ENCODE measurements at places on chromosomes 4 and X. TPM values are rescaled to one million over a fixed set of nuclear protein-coding genes. Genes with fewer than 3 reads are reported as not detected.

DNA sequence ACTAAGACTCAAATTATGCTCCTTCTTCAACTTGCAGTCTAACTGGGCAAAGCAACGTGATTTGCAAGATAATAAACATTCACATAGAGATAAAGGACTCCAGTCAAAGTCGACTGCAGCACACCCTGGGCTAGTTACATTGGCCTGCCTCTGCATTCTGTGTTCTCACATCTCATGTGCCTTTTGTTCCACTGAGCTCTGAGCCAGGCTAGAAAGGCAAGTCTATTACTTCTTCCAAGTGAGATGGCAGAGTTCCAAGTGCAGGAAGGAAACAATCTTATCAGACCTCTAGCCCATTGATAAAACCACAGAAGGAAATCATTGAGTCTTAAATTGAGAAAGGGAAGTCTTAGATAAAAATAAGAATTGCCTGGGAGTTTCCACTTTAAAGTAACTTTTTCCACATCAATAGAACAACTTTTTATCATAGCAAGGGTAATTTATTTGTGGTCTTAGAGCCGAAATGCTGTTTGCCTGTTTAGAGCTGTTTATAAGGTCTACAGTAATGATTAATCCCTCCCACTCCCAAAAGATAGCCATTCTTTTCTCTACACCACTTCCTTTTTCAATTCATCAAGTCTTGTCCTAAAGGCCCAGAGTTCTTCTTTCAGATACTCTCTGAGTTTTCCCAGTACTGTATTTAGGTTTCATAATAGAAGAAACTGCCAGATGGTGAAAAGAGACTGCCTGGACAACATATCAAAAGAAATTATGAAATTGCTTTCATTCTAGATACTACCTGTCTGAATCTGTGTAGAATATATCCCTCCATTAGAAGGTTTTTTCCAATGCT lies 200.2 kb downstream of the GUCY2F start:
- DNase-seq, result no peak

The ARHGAP6 gene
- 2.3 TPM for polyA plus RNA-seq

The SERTM2 gene
- polyA plus RNA-seq, result not detected

- DNase-seq, result no peak
Measured at GRCh38 chrX:13261348-13261747, 58.5 kb downstream of the ATXN3L start.

GRCh38 chr4:106201373-106201772 lies 114.6 kb downstream of the TBCK start:
- no peak for DNase-seq

- DNase-seq, result no peak
Measured at GRCh38 chrX:130245441-130245840, 23.3 kb downstream of the ZNF280C start.

- no peak for DNase-seq
Measured at GRCh38 chr4:189279188-189279587, 661.5 kb upstream of the FRG1 start.

DNA sequence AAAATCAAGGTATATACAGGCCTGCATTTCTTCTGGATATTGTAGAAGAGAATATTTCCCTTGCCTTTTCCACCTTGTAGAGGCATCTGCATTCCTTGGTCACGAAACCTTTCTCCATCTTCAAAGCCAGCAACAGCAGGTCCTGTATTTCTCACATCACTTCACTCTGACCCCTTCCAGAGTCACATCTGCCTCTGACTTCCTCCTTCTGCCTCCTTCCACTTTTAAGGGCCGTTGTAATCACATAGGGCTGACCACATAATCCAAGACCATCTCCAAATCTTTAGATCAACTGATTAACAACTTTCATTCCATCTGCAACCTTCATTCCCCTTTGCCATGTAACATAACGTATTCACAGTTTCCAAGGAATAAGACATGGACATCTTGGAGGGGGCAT lies 38.3 kb upstream of the NDP start:
- DNase-seq, result no peak

GRCh38 chr4:91751961-91752360 lies 551.8 kb upstream of the GRID2 start:
- DNase-seq, result no peak

DNA sequence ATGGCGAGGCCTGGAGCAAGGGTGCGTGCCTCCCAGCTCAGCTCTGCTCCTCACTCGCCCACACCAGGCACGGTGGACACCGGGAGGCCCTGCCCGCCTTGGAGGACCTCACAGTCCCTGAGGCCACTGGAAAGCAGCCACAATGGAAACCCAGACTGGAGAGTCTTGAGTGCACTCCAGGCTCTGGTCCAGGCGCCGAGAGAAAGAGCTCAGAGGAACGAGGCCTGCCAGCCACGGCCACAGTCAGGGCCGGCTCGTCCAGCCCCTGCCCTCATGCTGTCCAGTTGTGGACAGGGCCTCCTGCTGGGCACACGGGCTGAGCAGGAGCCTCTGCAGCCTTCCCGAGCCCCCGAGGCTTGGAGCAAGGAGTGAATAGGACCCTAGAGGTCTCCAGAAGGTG lies 53.3 kb upstream of the GRPEL1 start:
- no peak for DNase-seq

- no peak for DNase-seq
Measured at GRCh38 chr4:153645183-153645582, 38.9 kb upstream of the TLR2 start.

DNA sequence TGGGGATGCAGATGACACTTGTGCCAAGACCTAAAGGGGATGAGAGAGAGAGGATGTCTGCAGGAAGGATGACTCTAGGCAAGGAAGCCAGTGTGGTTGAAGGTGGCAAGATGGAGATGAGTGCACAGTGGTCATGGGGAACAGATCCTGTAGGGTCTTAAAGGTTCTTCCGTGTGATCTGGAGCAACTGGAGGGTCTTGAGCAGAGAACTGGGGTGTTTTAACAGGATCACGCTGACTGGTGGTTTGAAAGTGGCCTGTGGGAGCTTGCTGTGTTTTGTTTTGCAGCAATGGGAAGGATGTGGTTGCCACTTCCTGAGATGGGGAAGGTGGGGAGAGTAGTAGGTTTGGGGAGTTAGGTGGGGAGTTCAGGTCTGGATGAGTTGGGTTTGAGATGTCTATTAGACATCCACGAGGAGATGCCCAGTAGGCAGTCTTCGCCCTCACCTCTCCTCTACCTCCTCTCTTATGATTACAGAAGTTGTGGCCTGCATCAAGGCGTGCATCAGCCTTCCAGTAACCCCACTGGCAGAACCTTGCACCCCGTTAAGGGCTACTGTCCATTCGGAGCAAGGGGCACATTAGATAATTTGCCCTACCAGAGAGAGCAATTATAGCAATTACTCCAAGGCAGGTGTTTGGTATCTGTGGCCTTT lies 1.4 kb upstream of the STBD1 start:
- no peak for DNase-seq

The CLNK gene
- polyA plus RNA-seq, result not detected

The PPEF2 gene
- polyA plus RNA-seq, result not detected

Measured in right cardiac atrium (tissue), 5 donors.